Inflammatory macrophage (primary cell): ENCODE measurements at places on chromosomes 12 and 14.

DNA sequence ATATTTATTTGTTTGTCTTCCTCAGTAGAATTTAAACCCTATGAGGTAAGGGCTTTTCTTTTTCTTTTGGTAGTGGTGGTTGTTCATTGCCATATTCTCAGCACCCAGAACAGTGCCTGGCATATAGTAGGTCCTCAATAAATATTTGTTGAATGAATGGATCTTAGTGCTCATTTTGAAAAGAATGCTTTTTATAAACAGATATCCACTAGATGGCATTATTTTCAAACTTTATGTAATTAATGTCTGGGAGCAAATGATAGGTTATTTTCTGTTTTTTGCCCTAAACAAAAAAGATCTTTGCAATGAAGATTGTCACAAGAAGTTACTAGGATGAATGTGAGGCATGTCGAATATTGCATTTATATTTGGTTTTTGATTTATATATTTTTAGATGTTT lies 64.1 kb downstream of the RAD51B start:
- no peak for DNase-seq

- DNase-seq: no peak
Measured at GRCh38 chr14:30005114-30005808, 77.6 kb upstream of the PRKD1 start.

- DNase-seq: no peak
Measured at GRCh38 chr14:51341338-51341737, 101.3 kb downstream of the TMX1 start.

DNA sequence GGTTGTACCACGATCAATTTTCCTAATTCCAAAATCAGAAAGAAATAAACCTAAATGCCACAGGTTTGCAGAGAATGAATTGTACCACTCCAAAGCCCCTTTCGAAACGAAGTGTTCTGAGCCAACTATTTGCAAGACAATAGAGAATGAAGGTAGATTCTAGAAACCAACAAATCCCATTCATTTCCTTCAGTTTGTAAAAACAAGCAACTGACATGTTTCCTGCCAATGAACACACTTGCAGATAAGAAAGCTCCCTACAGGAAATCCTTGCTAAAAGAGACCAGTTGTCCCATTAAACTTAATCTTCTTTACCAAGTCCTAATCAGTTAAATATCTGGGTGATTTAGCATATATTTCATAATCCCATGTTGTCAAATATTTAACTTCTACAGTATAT lies 198.4 kb upstream of the FOXN3 start:
- no peak for DNase-seq

- no peak for DNase-seq
Measured at GRCh38 chr12:111446631-111447570, 41.2 kb downstream of the SH2B3 start.

DNA sequence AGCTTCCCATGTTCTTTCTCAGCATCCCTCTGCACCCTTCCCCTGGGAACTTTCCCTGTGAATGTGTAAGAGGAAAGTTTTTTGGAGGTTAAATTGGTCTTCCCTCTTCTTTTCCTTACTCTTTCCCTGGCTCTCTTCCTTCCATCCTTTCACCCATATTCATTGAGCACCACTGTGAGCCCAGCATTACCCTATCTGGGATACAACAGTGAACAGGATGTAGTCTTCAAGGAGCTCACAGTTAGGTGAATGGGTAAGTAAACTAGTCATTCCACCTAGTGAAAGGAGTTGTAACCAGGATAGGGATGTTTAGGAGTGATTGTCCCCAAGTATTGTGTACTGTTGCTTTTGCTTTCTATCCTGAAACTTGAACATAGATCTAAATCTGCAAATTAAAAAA lies 123.8 kb downstream of the MYRFL start:
- no peak for DNase-seq

GRCh38 chr14:39939023-39939422 lies 506.8 kb upstream of the FBXO33 start:
- no peak for DNase-seq

GRCh38 chr14:30803185-30803584 lies 71.2 kb upstream of the COCH start:
- no peak for DNase-seq

DNA sequence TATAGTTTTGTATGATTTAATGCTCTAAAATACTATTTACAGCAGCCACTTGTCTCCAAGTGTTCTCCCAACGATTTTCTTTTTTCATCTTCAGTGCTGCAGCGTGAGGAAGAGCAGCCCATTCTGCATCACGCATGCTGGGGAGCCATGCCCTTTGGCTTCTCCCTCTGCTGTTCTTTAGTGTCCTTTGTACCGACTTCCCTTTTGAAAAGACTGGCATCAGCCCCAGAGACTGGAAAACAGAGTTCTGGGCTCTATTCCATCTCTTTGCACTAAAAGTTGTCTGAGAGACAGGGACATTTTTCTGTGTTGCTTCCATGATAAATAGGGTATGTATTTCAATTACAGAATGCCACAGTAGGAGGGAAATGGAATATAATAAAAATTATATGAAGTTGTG lies 105.1 kb downstream of the RERG start:
- no peak for DNase-seq

DNA sequence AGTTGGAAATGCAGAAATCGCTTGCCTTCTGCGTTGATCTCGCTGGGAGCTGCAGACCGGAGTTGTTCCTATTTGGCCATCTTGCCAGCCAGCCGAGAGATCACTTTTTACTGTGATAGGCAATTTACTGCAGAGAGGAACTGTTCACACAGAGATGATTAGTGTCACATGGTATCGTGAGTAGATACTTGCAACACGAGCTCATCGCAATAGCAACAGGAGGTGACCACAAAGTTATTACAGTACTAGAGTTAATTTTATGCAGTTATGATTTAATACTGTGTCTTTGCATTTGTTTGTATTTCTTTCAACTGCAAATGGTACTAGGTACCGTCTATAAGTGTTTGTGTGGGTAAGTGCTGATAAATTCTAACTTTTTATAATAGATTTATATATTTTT lies 27.8 kb downstream of the NOPCHAP1 start:
- peak; percentile 53 for DNase-seq

DNA sequence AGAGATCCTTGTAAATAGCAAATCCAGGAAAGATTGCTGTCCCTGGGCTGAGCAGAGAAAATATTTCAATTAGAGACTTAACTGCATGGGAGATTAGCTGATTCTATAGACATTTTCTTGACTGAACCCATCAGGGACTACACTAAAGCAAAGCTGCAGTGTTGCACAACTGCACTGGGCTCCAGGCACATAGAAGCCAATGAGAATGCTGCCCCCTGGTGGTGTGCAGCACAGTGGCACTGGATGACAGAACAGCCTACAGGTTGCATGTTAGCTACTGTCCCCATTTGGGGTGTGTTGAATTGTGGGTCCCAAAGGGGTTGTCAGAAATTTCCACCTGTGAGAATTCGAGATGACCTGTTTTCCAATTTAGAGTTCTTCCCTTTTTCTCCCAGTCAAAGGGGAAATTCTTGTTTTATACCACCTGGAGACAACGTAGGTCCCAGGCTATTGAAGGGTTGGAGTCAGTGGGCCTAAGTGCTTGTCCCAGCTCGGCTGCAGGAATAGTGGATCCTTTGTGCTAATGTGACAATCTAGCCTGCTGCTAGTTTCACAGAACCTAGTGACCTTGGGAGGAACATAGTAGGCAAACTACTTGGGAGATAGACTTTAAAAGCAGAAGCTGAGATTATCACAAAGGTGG lies 114.7 kb downstream of the SLC8A3 start:
- DNase-seq: peak; percentile 69

DNA sequence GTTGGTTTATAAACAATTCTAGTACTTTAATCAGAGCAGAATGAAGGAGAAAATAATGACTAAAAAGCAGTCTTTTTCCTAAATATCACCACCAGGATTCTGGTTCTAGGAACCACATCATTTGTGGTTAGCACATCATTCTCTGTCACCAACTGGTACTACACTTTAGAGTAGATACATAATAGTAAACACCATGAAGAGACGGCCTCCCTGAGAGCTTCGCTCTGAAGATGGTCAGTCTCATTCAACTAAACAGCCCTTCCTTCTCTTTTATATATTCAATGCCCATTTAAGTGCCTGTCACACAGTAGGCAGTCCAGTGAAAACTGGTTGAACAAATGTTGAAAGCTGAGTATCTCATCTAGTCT lies 10.9 kb downstream of the SLC38A2 start:
- DNase-seq: no peak

DNA sequence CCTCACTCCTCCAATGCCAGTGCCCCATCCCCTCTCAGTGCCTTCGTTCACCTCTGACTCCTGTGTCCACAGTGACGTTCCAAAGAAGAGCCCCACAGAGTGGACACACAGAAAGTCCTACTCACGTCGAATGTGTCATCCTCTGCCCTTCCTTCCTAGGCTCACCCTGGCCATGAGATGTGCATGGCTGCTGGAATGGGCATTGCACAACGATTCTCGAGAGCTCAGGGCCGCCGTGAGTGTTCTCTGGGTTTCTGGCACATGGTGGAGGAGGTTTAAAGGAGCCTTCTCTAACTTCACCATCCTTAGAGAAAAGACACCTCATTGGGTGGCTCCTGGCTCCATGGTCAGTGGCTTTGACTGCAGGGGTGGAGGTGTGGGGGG lies 12.8 kb upstream of the CEP170B start:
- no peak for DNase-seq

DNA sequence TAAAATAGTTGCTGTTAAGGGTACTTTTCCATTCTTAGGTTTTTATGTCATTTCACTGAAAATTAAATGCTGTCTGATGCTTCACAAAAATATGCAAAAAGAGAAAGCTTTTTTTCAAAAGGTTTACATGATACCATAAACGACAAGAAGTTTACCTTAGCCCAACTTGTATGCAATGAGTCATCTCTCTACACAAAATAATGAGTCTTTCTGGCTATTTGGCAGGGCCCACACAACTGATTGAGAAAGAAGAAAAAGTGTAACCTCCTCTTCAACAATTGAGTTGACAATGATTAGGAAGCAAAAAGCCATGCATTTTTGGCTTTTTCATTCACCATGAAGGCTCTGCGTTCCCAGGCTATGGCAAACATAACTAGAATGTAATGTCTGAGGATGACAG lies 165.4 kb upstream of the CPNE8 start:
- no peak for DNase-seq

DNA sequence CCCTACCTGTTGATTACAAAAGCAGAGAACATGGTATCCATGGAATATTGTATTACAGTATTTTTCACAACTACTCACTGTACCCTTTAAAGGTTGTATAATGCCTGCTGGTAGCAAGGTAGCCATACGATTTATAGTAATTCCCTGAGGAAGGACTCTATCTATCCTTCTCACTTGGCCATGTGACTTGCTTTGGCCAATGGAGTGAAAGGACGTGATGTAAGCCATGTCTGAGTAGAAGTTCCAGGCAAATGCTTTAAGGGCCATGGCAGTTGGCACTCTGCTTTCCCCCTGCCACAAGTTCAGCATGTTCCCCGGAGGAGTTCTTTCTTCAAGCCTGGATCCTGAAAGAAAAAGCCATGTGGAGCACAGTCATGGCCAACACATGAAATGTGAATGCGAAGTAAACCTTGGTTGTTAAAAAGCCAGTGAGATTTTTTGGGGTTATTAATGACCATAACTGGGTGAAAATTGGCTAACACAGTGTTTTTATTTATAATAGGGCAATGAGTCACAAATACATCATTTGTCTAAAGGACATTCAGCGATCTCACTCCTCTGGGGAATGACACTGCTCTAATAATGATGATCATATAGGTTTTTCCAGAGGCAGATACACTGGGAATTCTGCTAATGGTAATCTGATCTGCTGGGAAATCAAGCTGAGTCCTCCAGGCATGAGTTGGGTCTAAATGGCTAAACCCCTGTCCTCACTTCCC lies 67.4 kb upstream of the SLC38A2 start:
- DNase-seq: no peak

DNA sequence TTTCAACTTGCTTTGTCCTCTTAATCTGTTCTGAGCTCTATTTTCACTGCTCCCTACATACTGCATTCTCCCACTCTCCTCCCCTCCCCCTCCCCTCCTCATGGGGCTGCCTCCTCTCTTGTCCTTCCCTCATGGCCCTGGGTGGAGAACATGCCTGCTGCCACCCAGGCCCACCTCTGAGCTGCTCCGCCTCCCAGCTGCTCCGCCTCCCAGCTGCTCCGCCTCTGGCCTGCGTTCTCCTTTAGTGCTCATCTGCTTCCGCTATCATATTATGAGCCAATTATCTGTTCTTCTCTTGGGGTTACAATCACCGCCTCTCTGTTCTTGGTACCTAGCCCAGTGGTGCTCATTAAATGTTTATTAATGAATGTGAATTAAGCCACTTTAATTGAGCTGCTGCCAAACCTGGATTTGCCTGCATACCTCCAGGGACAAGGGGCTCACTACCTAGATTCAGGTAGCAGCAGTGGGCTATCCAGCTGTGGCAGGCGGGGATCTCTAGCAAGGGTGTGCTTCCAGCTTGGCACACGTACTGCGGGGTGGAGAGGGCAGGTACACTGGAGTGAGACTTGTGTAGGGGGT lies 32.0 kb upstream of the FAM181A start:
- DNase-seq: no peak

DNA sequence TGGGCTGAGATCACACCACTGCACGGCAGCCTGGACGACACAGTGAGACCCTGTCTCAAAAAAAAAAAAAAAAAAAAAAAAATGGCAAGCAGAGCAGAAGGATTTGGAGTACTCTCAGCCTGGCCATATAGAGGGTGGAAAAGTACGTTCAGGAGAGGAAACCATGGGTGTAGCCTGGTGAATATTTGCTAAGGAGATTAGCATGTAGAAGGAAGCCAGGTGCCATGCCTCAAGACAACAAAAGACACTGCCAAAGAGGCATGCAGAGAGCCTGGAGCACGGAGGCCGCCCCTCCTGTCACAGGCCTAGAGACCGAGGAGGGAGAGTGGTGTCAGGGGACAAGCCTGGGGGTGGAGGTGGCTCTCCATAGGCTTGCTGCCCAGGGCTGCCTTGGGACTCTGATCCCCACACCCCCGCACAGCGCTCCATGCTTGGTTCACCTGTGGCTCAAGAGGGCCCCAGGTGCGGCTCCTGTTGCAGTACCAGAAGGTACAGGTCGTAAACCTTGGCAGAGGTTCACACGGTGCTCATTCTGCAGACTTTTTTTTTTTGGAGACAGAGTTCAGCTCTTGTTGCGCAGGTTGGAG lies 27.9 kb upstream of the DEGS2 start:
- no peak for DNase-seq

DNA sequence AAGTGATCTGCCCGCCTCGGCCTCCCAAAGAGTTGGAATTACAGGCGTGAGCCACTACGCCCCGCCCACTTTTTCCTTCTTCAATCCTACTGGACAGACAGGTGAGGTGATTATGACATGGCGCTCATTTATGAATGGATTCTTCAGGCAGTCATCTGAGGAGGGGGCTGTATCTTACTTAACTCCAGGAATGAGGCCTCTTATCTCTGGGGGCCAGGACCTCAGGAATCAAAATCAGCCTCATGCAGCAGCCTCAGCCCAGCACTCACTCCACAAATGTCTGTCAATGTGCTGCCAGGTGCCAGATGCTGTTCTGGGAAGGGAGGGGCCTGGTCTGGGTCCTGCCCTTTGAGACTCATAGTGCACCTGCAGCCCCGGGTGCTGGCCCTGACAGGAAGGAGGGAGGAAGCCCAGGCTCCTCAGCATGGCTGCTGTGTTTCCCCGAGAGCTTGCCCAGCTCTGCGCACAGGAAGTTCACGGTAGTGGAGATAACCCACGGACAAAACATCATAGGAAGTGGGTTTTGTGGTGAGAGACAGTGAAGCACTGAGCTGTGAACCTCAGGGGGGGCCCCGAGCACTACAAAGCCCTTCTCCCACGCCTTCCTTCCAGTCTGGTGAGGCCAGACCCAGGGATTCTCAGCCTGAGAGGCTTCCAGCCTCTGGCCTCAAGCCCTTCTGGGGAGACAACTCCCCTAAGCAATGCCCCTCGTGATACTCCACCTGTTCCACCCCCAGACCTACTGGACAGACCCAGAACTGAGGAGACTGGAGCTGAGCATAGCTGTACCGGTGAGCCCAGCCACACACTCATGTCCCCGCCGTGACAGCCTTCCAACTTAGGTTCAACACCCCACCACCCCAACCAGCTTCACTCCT lies 22.3 kb downstream of the GALNT6 start:
- peak; percentile 85 for DNase-seq
